ENCODE measurements at places on chromosomes 6 and 20.
A peak's percentile ranks its signal among the peaks of the same experiment; 100 is the strongest.

DNA sequence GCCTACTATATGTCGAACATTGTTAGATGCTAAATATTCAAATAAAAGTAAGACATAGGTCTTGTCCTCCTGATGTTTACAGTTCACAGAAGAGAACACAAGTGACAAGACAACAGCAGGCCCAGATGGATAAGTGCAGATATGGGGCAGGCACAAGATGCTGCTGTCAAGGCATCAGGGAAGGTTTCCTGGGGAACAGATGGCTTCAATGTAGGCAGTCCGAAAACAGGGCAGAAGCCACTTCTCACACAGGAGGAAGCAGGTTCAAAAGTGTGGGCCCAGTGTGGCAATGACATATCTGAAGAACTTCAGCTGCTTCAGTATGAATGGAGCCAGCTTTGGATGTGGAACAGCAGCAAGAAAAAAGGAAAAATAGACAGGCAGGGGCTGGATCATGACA lies 32.5 kb downstream of the HLA-DPB1 start:
- DNase-seq: no peak

DNA sequence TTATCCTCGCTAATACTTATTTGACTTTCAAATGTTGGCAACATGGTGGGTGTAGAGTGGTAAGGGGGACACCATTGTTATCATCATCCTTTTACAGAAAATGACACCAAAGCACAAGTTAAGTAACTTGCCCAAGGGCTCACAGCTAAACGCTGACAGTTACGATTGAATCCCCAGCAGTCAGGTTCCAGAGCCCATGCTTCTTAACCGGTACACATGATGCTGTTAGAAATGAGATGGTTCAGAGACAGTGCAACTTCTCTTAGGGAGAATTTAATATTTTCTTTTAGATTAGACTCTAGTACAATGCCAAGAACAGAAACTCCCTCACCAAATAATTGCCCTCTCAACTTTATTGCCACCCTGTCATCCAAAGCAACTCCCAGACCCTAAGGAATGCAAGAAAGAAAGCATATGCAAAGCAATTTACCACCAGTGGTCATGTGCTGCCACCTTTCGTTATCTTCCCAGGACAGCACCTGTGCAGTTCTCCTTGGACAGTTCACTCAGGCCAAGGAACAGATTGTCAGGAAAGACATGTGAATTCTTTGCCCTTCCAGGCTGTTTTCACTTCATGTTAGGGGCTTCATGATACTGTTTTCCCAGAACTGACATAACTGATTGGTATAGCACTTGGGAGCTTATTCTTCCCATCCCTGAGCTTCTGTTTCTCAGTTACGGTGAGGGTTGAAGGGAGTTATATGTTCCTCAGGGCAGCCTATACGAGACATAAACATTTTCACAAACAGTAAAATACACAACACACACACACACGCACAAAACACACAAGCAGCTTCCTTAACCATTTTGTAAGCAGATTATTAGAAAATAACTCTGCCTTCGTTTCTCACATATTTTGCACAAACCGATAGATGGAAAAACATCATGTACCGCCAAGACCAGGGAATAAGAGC lies 5.1 kb downstream of the HLA-DMA start:
- DNase-seq: peak; percentile 4

DNA sequence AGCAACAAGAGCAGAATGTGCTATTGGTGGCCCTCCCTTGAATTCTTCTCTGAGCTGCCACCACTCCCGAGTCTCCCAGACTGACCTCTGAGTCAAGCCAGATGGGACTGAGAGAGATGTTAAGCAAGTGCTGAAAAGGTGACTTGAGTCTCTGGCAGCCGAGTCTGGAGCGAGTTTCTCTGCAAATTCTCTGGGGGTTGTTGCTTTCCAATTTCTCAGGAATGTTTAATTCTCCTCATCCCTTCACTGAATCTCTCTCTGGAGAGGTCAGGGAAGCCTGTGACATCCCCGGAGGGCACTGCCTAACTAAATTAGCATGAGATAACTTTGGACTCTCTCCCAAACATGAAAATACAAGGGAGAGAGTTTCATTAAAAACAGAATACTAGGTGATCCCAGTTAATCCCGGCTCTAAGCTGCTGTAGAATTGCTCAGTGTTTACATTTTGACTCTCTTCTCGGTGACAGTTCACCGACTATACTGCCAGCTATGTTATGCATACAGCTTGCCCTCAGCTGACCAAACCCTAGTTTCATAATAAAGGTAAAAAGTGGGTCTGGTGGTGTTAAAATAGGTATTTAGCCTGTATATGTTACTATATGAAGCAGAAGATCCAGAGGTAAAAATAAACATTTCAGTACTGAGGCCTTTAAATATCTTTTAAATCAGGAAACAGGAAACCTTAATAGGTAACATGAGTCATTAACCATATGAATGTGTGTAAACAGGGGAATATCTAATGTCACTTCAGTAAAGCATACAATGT lies 157.9 kb downstream of the FOXC1 start:
- no peak for DNase-seq

DNA sequence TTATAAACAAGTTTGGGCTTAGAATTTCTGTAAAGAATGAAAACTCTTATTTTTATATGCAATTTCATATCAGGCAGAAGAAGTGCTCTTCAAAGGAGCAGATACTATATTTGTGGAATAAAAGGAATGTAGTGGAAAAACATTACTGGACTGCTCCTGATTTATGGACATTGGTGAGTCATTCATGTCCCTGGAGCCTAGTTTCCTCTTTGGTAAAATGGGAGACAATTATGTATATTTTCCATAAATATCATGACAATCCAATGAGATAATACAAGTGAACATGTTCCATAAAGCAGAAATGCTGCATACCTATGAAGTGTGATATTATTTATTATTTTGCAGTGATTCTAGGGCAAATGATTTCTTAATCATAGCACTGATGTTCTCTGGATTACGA lies 445.8 kb upstream of the CITED2 start:
- no peak for DNase-seq

- no peak for DNase-seq
These were observed 5.4 kb upstream of the TOX2 start for GRCh38 chr20:43909211-43909610.

GRCh38 chr20:39571171-39571570 lies 609.0 kb downstream of the DHX35 start:
- DNase-seq: no peak

GRCh38 chr6:23308166-23308565 lies 738.8 kb downstream of the HDGFL1 start:
- DNase-seq: no peak

DNA sequence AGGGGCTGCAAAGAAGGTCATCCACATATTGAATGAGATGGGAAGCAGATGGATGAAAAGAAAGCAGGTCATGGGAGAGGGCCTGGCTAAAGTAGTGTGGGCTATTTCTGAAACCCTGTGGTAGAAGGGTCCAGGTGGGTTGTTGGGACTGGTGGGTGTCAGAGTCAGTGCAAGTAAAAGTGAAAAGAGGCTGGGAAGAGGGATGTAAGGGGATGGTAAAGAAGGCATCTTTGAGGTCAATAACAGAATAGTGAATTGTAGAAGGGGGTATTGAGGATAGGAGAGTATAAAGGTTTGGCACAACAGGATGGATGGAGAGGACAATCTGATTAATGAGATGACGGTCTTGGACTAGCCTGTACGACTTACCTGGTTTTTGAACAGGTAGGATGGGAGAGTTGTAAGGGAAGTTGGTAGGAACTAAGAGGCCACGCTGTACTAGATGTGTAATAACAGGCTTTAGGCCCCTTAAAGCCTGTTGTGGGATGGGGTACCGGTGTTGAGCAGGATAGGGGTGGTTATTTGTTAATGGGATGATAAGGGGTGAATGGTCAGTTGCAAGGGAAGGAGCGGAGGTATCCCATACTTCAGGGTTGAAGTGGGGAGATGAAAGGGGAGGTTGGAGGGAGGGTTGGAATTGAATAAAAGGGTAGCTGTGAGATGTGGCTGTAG lies 748.9 kb upstream of the ADGRB3 start:
- no peak for DNase-seq

Data from NCI-H1930 (cell line).